ENCODE measurements at places on chromosomes 12 and 14.

- DNase-seq, result no peak
Observed at GRCh38 chr12:28096649-28097048, 93.6 kb upstream of the CCDC91 start.

- no peak for DNase-seq
Observed at GRCh38 chr14:20834899-20835298, 32.3 kb upstream of the RNASE1 start.

DNA sequence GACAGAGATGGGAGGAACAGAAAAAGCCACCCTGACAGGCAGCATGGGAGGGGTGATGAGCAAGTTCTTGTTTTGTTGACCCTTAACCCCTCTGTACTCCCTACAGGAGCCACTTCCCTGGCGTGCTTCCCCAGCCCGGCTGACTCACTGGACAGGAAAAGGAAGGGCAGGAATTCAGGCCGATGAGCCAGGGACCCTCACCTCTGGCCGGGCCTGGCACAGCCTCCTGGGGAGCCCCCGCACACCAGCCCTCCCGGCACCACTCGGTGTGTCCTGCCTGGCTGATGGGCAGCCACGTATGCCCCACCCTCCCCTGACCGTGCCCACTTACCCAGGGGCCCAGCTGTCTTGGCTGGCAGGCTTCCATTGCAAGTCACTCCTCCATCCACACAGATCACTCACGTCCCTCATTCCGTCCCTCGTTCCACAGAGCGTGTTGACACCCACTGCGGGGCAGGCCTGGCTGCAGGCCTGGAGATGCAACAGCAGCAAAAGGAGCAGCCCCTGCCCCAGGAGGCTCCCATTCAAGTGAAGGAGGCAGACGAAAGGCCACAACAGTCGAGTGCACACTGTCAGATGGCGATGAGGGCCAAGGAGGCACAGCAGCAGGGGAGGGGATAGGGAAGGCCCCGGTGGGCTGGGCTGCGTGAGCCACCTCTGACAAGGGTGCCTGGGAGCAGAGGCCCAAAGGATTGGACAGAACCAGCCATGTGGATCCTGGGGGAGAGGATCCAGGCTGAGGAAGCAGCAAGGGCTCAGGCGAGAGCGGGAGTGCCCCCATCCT, 19.7 kb upstream of the CD9 start:
- DNase-seq, result peak; percentile 59

- DNase-seq, result no peak
Observed at GRCh38 chr12:130796985-130797686, 41.9 kb downstream of the STX2 start.

GRCh38 chr12:66103016-66103913, 27.3 kb downstream of the LLPH start:
- DNase-seq, result no peak

- DNase-seq, result no peak
Observed at GRCh38 chr12:69163681-69164362, 75.5 kb upstream of the CPSF6 start.

DNA sequence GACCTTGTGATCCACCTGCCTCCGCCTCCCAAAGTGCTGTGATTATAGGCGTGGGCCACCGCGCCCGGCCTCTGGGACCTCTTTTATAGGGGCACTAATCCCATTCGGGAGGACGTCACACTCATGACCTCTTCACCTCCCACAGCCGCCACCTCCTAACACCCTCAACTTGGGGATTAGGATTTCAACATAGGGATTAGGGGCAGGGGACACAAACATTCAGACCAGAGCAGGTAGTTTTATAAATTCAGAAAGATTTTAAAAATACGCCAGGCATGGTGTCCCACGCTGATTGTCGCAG, 49.4 kb downstream of the TPCN1 start:
- no peak for DNase-seq

- no peak for DNase-seq
Observed at GRCh38 chr12:62146318-62146717, 113.9 kb upstream of the USP15 start.

GRCh38 chr12:51374361-51374760, 16.8 kb downstream of the GALNT6 start:
- DNase-seq, result no peak

DNA sequence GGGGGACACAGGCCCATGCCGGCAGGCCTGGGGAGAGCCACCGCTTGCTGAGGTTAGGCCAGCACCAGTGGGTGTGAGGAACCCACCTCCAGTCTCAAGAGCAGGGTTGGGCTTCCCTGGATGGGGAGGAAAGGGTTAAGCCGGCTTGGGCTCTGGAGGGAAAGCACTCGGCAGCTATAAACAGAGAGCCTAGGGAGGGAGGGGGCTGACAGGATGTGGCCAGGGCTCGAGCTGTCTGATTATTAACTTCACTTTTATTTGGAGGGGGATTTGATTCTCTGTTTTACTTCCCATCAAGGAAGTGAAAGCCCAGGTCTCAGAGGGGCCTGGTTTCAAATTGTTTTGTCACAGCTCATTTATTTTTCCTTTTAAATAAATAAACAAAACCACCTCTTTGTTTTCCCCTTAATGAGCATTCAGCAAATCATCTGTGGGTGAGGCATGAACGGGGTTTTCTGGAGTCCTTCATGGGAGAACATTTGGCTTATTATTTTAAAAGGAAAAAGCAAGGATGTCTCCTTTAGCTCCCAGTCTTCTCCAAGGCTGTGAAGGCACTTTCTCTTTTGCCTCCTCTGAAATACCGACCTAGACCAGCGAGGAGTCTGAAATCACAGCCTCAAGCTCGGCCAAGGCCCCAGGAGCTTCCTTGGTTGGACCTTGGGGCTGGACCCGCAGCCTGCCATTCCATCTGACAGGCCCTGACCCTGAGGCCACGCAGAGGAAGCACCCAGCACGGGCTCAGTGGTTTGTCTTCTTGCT, 21.9 kb upstream of the ZFP36L1 start:
- peak; percentile 84 for DNase-seq

DNA sequence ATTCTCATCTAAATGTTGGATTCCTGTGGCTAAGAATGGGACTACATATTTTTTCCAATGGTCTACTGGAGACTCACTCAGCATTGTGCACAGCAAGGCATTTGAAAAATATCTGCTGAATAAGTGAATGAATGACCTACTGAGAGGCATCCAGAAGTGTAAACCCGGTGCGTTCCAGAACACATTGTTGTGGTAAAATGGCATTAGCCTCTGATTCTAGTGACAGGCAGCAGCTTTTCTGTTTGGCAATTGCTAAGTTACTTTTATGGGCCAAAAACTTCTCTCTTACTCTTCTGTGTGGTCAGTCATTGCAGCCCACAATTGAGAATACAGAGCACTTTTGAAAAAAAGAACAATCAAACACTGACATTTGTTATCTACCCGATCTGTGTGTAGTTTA, 36.5 kb downstream of the WIF1 start:
- DNase-seq, result no peak

DNA sequence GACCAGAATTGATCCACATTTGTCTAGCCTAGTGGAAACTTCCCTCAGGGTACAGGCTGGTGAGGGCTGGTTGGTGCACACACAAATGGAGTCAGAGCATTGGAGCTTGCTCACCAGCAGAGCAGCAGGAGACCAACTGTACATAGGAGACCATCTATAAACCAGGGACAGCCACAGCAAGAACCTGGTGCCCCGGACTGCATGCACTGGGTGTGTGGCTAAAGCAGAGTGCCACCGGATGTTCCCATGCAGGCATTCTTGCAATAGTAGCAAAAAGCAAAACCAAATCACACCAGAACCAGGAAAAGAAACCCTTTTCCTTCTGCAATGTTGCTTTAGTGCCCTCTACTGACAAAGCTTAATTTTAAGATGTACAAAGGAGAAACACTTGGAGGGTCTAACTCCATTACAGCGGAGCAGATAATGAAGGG, 136.4 kb downstream of the MDGA2 start:
- DNase-seq, result peak; percentile 31

DNA sequence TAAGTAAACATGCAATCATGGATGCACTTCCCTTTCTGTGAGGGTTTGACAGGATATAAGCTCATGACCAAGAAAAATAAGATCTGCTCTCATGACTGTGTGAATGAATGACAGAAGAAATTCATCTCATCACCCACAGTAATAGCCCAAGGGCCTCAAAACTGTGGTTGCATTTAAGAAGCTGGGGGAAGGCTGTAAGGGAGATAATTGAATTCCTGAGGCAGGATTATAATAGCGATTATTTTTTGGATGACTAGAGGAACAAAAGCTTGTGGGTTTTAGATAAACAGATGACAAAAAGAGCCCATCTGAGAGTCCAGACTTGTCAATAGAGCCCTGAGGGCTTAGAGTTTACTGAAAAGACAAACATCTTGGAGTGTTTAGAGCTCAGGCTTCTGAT, 161.2 kb downstream of the NTF3 start:
- DNase-seq, result no peak

- no peak for DNase-seq
Observed at GRCh38 chr12:82182601-82183190, 175.5 kb downstream of the CCDC59 start.

- no peak for DNase-seq
Observed at GRCh38 chr14:89228921-89229639, 188.0 kb downstream of the FOXN3 start.

DNA sequence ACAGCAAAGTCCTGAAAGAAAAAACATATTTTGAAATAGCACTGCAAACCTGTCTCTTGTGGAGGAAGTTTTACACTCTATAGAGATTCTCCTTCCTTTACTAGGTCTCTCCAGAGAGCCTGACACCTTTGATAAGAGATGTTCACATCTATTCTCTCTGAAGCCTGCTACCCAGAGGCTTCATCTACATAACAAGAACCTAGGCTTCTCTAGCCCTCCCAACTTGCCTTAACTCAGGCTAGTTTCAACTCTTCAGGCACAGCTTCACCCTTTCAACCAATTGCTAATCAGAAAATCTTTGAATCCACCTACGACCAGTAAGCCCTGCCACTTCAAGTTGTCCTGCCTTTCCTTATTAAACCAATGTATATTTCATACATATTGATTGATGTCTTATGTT, 60.6 kb downstream of the IFNG start:
- DNase-seq, result no peak

- no peak for DNase-seq
Observed at GRCh38 chr14:32005628-32006027, 71.5 kb upstream of the ARHGAP5 start.

- peak; percentile 94 for DNase-seq
Observed at GRCh38 chr12:121466794-121467637, 67.1 kb downstream of the RNF34 start.

DNA sequence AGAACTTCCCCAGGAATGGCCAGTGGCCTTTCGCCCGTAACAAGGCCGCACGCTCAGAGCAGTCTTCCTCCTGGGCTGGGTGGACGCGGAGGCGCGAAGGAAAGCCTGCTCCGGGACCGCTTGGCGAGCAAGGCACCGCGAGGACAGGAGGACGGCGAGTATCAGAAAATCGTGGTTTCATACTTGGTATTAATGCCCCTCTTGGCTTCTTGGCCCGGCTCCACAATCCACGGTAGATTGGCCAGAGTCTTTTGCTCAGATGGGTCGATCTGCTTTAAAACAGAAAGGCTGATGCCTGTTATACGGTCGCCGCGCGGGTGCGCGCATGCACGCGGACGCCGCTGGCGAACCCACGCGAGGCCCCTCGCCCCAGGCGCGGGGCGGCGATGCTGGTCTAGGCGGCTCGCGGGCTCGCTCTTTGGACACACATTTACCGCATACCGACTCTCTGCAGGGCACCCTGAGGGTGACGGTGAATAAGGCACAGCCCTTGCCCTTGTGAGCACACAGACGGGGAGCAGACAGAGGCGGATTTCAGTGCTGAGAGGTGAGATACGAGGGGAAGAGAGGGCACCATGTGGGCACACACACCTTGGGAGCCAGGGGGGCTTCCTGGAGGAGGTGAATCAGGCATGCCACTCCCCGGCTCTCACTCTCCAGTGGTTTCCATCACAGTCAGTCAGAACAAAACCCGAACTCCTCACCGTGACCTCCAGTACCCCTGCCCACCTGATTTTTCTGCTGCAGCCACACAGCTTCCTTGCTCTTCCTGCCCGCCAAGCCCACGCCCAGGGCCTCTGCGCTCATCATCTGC, 100.7 kb downstream of the APAF1 start:
- peak; percentile 63 for DNase-seq

DNA sequence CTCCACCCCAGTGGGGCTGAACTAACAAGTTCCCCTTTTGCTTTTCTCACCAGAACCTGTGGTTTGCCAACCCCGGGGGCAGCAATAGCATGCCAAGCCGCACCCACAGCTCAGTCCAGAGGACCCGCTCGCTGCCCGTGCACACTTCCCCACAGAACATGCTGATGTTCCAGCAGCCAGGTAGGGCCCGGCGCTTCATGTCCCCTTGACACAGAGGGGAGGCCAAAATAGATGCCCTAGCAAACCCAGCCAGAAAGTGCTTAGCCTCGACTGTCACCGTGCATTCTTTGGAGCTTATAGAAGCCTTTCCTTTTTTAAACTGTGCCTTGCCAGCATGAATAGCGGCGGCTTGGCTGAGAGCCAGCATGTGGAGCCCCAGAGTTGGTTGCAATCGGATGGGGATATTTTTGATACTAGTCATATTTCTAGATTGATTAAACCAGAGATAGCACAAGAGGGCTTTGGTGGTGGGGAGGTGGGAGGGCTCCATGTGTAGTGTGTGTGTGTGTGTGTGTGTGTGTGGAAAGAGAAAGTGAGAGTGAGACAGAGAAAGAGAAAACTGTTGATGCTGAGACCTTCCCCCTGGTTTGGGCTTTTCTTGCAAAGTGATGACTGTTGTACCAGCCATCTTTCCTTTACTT, 126.1 kb downstream of the GCH1 start:
- DNase-seq, result peak; percentile 48

DNA sequence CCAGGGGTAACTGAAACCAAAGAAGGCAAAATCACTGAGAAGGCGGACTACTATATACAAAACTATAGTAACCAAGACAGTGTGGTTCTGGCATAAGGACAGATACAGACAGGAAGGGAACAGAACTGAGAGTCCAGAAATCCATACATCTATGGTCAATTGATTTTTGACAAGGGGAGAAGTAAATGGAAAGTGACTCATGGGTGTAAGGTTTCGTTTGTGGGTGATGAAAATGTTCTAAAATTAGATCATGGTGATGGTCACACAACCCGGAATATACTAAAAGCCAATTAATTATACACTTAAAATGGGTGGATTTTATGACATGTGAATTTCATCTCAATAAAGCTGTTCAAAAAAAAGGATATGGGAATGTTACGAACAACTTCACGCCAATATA, 18.7 kb downstream of the ANGEL1 start:
- no peak for DNase-seq

- no peak for DNase-seq
Observed at GRCh38 chr14:52735921-52736489, 6.0 kb downstream of the STYX start.

DNA sequence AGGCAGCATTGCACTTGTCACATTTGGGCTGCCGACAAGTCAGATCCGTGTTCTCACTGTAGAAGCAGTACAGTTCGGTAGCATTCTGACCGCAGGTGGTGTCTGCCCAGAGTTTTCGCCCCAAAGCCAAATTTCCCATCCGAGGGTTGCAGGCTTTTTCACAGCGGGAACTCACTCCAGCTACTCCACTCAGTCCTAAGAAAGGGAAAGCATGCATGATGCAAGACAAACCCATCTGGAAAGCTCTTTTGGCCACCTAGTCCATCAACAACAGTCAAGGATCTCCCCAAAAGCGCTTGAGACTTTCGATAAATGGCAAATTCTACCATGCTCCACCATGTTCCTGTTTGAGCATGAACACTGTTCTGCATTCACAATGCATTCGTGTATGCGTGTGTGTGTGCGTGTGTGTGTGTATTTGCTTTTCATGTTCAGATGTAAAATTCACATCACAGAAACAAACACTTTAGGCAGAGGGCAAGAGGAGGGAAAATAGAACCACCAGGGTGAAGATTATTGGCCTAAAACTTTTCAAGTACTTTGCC, 3.2 kb downstream of the NTN4 start:
- no peak for DNase-seq
